ENCODE measurements at places on chromosomes 12 and 14.

DNA sequence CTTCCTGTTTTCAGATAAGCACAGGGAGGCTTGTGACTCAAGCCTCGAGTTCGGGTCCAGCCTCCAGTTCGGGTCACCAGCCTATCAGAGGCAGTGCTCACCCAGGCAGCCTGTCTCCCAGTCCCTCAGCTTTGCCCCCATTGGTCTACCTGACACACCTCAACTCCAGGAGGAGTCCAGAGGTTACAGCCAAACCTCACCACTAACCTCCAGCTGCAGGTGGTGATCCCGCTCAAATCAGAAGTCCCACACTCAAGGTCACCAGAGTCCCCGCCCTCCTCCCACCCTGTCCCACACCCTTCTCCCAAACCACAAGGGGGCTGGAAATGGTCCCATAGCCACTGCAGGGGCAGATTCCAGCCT, 42.1 kb downstream of the KDM2B start:
- DNase-seq, result peak; percentile 26

DNA sequence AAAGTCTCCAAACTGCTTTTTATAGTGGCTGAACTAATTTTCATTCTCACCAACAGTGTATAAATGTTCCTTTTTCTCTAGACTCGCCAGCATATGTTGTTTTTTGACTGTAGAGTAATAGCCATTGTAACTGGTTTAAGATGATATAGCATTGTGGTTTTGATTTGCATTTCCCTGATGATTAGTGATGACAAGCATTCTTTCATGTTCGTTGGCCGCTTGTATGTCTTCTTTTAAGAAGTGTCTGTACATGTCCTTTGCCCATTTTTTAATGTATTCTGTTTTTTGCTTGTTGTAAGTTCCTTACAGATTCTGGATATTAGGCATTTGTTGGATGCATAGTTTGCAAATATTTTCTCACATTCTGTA, 404.9 kb downstream of the FLRT2 start:
- no peak for DNase-seq

GRCh38 chr12:48002773-48003218, 1.5 kb downstream of the COL2A1 start:
- DNase-seq, result peak; percentile 32

- DNase-seq, result peak; percentile 99
Measured at GRCh38 chr12:6764011-6764828, 1.9 kb upstream of the PTMS start.

DNA sequence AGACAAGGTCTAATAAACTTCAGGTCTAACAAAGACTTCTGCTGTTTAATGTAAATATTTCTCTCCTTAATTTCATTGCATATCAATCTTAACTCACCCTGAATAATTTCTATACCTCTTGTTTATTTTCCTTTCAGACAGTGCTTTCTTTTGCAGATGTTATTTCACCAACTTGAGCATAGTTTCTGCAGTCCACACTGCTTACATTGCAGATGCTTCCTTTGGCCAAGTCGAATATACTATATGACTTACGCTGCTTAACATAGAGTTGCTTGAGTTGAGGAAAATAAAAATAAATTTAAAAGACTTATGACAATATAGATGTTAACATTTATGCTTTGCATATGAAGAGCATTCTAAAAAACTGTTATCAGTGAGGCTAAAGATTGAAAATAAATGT, 217.7 kb downstream of the PTPRO start:
- DNase-seq, result no peak

DNA sequence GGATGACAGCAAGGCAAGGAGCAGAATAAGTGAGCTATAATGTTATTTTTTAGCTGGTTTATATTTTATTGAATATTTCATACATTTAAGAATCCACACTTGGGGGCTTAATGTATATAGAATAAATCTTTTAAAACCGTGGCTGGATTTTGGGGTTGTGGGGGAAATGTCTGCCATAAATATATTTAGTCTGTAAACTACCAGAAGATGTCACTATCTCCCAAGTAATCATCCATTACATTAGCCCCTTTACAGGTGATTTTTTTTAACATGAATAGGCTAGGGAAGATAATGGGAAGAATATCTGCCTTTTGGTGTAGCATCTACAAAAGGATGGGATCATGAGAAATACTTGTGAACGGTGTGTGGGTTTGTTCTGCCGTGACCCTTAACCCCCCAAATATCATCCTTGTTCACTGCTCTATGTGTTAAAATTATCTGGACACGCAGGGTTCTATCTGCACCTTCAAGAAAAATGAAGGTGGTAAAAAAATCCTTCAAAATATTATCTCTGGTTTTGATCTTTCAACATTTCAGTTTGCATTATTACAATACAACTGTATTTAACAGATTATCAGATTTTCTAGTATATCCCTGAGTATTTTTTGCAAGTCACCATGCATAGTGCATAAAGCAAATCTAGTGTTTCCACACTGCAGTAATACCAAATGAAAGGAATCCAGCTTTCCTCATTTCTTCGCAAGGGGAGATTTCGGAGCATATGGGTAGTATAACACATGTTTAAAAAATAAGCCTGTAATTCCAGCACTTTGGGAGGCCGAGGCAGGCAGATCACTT, 8.0 kb upstream of the SLC17A8 start:
- peak; percentile 17 for DNase-seq

DNA sequence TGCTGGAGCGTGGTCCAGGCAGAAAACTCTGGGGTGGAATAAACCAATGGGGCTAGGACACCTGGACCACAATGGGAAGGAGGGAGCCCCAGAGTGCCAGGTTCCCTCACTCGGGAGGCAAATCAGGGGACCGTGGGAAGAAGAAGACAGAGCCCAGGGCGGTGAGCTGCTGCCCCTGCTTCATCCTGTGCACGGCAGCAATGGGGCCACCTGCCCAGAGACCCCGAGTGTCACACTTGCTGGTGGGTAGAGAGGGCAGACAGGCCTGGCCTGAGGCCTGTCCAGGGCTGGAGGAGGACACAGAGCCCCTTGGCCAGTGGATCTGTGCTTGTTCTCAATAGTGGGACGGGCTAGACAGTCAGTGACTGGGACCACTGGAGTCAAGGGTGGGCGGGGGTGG, 58.2 kb downstream of the DIO3 start:
- DNase-seq, result no peak

DNA sequence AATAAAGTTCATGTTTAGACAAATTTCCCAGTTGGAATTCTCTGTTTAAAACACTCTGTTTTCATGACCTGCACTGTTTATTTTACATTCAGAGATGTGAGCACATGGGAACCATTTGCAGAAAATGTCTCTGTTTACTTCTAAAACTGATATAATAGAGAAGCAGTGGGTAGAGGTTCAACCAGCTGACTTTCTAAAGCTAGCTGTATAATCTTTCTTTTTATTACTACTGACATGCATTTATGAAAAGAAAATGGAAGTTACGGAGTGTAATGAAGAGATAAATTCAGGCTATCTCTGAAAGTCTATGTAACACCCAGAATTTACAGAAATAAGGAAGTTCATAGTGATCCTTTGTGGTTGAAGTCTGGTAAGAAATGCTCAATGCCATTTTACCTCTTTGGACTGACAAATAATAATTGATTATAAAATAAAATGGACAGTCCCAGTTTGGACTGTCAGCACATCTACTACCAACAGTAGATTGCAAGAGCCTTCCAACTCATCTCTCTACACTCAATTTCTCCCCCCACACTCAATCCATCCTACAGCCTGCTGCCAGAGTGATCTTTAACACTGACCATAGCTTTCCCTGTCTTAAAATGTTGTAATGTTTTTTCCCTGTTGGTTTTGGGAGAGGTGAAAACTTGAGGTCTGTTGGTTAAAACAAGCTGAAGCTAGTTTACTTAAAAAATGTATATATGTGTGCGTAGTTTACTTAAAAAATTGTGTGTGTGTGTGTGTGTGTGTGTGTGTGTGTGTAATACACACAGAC, 137.4 kb downstream of the AEBP2 start:
- no peak for DNase-seq

- DNase-seq, result no peak
Measured at GRCh38 chr14:105501504-105502291, 10.7 kb downstream of the TEDC1 start.

DNA sequence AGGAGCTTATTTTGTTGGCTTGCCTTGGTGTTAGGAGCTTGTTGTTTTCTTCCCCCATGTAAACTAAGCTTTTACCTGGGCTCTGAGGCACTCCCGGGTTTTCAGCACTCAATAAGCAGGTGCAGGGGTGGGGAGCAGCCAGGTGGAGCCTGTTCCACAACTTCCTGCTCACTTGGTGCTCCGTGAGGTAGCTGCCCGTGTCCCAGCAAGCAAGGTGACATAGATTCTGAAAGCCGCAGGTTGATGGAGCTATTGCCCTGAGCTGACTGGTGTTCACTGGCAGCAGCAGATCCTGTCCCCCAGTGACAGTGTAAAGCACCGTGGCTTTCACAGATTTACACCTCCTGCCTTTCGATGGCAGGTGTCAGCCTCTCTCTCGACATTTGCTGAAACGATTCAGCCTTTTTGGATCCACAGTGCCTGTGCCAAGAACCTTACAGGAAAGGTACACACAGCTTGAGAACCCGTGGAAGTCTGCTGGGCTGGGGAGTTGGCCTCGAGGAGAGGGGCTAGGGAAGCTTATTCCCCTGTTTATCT, 295.7 kb upstream of the FKBP4 start:
- DNase-seq, result no peak

DNA sequence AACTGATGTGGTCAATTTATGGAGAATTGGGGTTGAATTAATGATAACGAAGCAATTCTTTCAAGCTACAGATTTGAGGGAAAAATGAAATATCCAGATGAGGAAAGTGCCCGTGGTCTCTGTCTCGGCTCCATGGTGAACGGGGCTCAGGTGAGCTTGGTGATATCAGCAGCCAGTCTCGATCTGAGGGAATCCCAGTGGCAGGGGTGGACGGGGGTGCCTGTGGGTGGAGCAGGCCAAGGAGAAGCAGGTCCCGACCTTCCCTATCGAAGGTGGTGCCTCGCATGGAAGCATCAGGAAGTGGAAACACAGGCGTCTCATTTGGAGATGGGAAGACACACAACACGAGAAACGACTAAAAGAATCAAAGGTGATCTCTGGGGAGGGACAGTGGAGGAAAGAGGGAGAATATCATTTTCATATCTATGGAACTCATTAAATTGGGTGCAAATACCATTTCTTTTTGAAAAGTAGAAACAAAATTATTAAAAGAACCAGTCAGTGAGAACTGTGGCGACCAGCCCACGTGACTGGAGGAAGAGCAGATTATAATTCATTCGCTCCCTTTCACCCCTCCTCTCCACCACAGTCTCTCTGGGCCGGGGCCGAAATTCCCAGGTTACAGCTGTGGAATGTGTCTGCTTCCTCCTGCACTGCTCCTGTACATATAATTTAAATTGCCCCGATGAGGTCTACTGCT, 354.3 kb upstream of the SFSWAP start:
- DNase-seq, result no peak

GRCh38 chr14:71932229-71932981, at the start of gene RGS6:
RGS6 (plus strand) TSS chr14:71932429.
- DNase-seq, result peak; percentile 3

DNA sequence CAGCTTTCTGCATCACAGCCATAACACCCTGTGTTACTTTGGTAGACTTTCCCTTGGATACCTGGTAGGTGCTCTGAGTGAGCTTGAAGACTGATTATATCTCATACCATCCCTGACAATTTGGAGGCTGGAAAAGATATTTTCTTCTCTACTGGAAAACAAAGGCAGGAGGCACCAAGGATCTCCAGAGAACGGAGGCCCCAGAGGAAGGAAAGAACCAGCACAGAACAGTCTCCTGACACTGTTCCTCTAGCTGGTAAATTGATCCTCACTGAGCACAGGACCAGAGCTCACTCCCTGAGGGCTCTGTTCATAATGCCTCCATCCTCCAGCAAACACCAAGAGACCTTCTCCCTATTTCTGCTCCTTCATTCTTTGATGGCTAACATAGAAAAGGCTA, at the start of gene OR11G2:
OR11G2 (plus strand) TSS at position 301 of the 400 bp plus-strand sequence. CDS start 6,542 bp downstream, outside the sequence.
- no peak for DNase-seq

- no peak for DNase-seq
Measured at GRCh38 chr12:122189626-122190475, 6.9 kb downstream of the LRRC43 start.

Data from amniotic epithelial cell (primary cell).